ENCODE measurements at places on chromosomes 13 and 19. TPM values are rescaled to one million over a fixed set of nuclear protein-coding genes. Genes with fewer than 3 reads are reported as not detected.

KLK12 gene
- 0.14 TPM for total RNA-seq

ZNF546 gene
- 3.0 TPM for total RNA-seq

SHISA7 gene
- not detected for total RNA-seq

FCAR gene
- not detected for total RNA-seq

ZNF134 gene
- 38.4 TPM for total RNA-seq

ELOF1 gene
- 23.3 TPM for total RNA-seq

EID2 gene
- total RNA-seq = 8.5 TPM

ERVK3-1 gene
- total RNA-seq = 33.4 TPM

ZNF90 gene
- 4.7 TPM for total RNA-seq

ZNF586 gene
- total RNA-seq = 15.0 TPM

VSTM2B gene
- not detected for total RNA-seq

IRS2 gene
- 21.3 TPM for total RNA-seq

PEAK3 gene
- not detected for total RNA-seq

CEACAM3 gene
- total RNA-seq = not detected

Measured in nasal cavity respiratory epithelium epithelial cell of viscerocranial mucosa (primary cell).